ENCODE measurements at places on chromosomes 5 and 9.

GRCh38 chr9:26694381-26695297 lies 198.0 kb downstream of the CAAP1 start:
- DNase-seq, result no peak

DNA sequence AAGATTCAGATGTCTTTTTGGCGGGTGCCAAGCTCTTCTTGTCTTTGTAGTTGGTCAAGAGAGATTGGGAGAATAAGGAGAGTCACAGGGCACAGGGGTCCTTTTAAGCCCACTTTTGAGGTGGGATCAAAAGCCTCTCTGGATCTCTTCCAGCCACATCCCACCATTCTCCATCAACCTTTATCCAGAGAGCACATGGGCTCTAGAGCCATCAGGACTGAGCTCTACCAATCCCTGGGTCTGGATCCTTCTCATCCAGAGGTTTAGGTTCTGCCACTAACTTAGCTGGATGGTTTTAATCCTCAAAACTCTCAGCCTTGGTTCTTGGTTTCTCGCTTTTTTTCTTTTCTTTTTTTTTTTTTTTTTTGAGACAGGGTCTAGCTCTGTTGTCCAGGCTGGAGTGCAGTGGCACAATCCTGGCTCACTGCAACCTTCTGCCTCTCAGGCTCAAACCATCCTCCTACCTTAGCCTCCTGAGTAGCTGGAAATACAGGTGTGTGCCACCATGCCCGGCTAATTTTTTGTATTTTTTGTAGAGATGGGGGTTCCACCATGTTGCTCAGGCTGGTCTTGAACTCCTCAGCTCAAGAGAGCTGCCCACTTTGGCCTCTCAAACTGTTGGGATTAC lies 44.6 kb upstream of the MATR3 start:
- no peak for DNase-seq

DNA sequence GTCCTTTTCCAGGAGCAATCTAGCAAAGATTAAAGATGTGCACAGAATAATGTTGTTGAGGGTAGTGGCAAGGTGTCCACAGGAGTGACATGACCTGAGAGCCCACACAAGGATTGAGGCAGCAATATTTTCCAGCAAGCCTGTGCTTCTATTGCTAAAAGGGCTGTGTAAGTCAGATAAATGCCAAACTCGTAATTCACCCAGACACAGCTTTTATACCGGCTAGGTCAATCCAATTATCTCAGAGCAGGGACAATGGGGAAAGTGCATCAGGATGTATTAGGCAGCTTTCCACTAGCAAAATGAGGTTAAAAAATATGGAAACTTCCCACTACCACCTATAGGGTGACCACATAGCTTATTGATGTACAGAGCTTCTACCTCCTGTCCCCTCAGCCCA lies 34.8 kb upstream of the RAB3C start:
- DNase-seq, result no peak

GRCh38 chr5:127599847-127600246 lies 49.0 kb upstream of the CTXN3 start:
- DNase-seq, result no peak

DNA sequence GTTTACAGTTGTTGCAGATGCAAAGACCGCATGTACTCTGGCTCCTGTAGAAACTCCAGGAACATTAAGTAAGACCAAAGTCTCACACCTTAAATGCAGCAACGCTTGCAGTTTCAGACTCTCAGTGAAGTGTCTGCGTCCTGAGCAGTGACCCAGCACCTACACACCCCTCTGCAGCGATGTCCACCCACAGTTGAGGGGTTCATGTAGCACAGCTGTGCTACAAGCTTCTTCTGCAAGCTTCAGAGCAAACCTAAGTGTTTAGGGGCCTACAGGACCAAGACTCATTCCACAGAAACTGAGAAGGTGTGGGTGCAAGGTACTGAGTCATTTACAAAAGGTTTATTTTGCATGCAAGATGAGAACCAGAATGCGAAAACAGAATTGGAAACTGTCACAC lies 191.0 kb downstream of the IRX2 start:
- no peak for DNase-seq

Data from hindlimb muscle (tissue), 1 donor.